ENCODE measurements at places on chromosomes 6 and 20.
A peak's percentile ranks its signal among the peaks of the same experiment; 100 is the strongest.

GRCh38 chr6:135306740-135307420, 125.8 kb downstream of the MYB start:
- no peak for DNase-seq

DNA sequence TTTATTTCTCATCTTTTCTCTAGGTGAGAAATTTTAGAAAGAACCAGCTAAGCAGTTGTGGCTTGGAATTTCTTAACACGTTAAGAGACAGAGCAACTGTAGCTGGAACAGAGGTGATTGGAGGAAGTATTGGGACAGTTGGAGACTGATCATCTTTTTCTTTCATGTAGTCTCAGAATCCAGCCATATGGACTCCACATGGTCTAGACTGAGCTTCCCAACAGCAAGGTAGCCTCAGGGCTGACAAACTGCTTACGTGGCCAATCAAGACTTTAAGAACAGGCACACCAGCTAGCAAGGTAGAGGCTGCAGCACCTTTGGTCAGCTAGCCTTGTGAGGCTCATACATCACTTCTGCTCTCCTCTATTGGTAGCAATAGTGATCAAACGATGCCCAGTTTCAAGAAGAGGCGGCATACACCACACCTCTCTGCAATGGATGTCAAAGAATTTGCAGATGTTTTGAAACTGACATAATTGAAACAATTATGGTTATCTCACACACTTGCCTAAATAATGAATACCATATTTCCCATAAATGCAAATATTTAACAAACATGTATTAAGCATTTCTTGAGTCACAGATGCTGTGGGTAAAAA, 590.5 kb upstream of the SLC35B3 start:
- DNase-seq = no peak

DNA sequence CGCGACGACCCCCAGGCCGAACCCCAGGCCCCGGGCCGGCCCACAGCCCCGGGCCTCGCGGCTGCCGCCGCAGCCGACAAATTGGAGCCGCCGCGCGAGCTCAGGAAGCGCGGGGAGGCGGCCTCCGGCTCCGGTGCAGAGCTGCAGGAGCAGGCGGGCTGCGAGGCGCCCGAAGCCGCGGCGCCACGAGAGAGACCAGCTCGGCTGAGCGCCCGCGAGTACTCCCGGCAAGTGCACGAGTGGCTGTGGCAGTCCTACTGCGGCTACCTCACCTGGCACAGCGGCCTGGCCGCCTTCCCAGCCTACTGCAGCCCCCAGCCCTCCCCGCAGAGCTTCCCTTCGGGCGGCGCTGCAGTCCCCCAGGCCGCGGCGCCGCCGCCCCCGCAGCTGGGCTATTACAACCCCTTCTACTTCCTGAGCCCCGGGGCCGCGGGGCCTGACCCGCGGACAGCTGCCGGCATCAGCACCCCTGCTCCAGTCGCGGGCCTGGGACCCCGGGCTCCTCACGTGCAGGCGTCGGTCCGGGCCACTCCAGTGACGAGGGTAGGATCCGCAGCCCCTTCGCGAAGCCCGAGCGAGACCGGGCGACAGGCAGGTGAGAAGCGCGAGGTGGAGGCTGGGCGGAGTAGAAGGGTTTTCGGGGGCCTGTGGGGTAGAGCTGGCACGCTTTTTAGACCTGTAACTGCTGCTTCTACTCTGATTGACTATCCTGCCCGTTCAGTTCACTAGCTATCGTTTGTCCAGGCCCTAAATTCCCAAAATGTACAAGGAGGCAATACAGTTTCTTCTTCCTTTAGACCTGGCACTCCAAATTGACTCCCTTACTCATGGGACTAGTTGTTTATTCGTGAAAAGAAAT, 654 bp downstream of the FAM8A1 start:
- peak; percentile 68 for DNase-seq

GRCh38 chr6:44662461-44663121, 275.1 kb downstream of the CDC5L start:
- no peak for DNase-seq

DNA sequence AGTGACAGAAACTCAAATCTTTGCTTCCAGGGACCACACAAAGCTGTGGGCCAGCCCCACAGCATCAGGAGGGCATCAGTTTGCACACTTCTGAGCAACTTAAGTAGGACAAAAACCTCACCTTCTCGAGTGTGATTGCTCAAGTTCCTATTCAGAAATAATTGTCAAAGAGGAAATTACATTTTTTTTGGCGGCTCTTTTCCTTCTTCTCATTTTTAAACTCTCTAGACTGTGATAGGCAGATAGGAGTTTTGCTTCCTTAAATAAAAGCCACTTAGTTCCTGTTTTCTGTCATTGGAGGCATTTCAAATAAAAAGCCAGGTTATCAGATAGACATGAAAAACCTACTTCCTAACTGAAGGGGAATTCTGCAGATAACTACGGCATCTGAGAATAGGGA, 11.2 kb upstream of the TAGAP start:
- DNase-seq = no peak

DNA sequence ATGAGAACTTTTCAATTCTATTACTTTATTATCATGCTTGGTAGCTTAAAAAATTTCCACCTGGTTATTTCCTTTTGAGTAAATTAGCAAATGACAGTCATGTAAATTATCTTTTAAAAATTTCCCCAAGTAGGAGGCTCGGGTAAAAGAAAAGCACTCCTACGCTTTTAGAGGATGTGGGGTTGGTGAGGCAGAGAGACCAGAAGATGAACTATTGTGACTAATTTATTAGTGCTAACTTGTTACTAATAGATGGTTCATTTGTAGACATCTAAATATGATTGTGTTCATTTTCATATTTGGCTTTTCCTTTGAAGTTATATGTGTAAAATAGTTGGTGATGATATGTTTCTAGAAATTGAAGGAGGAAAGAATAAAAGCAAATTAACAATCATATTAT, 27.0 kb downstream of the ZNF292 start:
- no peak for DNase-seq

- DNase-seq = no peak
These were observed 28.6 kb upstream of the SLC52A3 start for GRCh38 chr20:796921-797320.

DNA sequence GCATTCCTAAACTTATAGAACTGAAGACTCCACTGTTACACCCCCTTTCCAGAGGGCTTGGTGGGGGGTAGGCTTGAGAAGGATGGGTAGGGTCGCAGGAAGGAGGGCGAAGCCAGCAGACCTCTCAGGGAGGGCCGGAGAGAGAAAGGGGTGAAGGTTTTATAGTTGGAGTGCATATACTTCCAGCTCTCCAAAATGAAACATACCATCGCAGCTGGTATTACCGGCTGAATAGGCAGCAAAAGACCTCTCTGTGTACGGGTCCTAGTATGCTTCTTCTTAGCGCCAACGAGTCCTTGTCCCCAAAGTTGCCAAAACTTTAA, 1.0 kb upstream of the VGLL2 start:
- DNase-seq = no peak

- DNase-seq = no peak
These were observed 49.1 kb downstream of the TTI1 start for GRCh38 chr20:37984018-37984785.

GRCh38 chr20:51160821-51161220, 137.9 kb upstream of the KCNG1 start:
- no peak for DNase-seq

GRCh38 chr20:60648556-60648955, 603.5 kb upstream of the CDH4 start:
- no peak for DNase-seq

GRCh38 chr6:13006578-13007300, 290.2 kb downstream of the PHACTR1 start:
- no peak for DNase-seq

GRCh38 chr20:37933786-37934633, 31.1 kb downstream of the VSTM2L start:
- DNase-seq = no peak

DNA sequence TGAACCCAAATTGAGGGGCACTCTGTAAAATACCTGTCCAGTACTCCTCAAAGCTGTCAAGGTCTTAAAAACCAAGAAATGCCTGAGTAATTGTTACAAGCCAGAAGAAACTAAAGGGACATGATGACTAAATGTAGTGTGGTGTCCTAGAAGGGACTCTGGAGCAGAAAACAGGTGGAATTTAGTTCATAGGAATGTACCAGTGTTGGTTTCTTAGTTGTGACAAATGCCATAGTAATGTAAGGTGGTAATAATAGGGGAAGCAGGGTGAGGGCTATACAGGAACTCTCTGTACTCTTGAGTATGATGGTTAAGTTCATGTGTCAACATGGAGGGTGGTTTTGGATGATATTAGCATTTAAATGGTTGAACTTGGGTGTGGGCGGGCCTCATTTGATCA, 92.3 kb downstream of the CNBD2 start:
- DNase-seq = no peak

- no peak for DNase-seq
These were observed 264.8 kb downstream of the SLC35F1 start for GRCh38 chr6:118171852-118172251.

DNA sequence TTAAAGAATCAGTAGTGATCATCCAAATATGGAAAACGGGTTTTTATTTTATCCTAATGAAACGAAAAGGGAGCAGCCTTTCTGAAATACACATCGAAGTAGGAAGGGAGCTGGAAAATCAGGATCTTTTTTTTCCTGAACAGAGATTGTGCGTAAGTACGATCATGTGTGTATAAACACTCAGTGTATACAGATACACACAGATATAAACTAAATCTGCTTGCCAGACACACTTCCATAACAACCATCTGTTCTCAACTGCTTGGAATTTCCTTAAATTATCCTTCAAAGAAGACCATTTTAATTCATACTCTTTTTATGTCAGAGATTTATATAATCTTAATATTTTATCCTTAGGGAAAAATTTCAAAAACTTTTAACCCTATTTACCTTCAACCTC, 110.7 kb downstream of the CHD6 start:
- no peak for DNase-seq

GRCh38 chr6:33116417-33116816, 40.6 kb downstream of the HLA-DPB1 start:
- no peak for DNase-seq

DNA sequence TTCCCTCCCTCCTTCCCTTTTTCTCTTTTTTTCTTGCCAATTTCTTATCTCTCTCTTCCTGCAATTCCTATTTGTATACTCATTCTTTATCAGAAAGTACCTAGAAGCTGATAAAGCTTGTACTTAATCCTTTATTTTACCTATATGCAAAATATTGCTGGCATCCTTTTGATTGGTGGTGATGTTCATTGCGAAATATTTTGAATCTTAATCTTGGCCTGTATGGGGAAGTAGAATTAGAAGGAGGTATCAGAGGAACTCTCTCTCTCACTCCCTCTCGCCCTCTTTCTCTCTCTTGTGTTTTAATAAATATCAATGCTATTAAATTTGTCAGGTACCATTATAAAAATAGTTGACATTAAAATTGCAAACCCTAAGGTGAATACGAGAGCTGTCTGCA, 52.8 kb downstream of the UST start:
- DNase-seq = no peak

DNA sequence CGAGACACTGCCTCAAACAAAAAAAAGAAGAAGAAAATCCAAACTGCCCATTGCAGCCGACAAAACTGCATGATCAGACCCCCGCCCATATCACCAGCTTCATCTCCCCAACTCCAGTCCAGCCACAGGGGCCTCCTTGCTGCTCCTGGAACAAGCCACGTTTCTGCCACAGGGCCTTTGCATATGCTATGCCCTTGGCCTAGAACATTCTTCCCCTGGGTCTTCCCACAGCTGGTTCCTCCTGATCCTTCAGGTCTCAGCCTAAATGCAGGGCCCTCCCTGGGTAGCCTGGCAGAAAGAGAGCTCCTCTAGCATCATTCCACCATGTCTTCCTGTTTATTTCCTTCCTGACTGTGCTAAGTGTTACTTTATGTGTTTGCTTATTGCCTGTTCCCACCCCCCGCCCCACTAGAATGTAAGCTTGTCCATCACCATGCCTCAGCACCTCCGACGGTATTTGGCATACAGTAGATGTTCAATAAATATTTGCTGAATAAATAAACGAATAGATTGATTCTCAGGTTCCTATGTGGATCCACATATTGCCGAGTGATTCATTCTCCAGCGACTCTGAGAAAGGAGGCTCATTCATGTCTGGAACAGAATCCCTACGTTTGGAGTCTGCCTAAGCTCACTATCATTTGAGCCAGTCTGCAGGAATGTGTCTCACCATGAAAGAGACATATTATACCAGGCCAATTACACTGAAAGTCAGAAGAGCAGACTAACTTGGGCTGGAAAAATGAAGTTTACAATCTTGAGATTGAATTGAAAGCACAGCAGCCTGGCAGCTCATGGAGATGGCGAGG, 56.1 kb downstream of the NFATC2 start:
- DNase-seq = no peak

GRCh38 chr20:45425561-45425960, 9.6 kb downstream of the PIGT start:
- DNase-seq = no peak

DNA sequence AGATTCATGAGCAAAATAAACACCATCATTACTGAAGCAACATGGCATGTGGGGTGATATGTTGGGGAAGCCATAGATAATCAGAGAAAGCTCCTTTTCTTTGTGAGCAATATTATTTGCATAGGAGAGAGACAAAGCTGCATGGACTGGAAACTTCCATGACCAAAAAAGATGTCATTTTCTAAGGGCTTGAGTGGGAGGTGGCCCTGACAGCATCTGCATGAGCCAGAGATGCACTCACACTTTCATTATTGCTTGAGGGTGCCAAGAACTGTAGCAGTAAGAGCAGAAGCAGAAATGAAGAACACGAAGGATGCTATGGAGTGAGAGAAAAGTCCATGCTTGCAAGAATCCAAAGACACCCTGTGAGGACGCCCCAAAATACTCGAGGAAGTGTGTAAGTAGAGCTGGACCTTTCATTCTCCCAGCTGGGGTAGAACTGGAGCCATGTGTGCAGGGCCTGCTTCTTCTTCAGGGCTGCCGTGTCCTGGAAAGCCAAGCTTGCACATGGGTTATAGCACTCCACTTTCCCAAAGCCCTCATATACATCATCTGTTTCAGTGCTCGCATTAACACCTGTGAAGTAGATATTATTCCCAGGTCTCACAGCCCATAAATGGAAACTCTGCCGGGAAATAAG, 851.2 kb downstream of the DHX35 start:
- DNase-seq = no peak

- no peak for DNase-seq
These were observed 15.2 kb downstream of the RNF8 start for GRCh38 chr6:37368961-37369320.

DNA sequence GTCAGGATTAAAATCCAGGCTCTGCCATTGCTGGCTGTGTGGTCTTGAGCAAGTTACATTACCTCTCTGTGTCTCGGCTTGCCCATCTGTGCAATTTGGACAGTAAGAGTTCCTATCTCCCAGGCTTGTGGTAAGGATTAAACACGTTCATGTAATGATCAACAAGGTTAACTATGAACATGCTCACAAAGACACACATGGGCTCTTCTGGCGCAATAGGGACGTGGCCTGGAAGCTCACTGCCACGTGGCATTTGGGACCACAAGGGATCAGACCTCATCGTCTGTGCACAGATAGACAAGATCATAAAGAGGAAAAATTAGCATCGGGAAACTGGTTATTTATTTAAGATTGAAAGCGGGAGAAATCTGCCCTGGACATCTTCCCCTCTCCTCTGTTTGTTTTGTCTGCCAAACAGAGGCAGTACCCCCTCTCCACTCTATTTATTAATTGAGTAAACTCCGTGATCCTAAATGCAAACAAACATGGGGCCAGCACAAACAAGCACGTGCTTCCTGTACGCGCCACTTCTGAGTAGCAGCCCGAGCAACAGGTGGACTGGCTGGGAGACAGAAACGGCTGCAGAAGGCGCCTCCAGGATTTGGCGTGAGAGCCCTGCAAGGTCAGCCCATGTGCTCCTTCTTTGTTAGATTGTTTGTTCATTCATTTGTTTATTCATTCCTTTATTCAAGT, 95.0 kb downstream of the CDH26 start:
- DNase-seq = no peak
